ENCODE measurements at places on chromosomes 11 and 22.
A peak's percentile ranks its signal among the peaks of the same experiment; 100 is the strongest.

GRCh38 chr11:129729823-129730222, 85.8 kb upstream of the TMEM45B start:
- no peak for DNase-seq

- DNase-seq, result peak; percentile 59
Observed at GRCh38 chr11:43517518-43517917, 158.8 kb downstream of the TTC17 start.

DNA sequence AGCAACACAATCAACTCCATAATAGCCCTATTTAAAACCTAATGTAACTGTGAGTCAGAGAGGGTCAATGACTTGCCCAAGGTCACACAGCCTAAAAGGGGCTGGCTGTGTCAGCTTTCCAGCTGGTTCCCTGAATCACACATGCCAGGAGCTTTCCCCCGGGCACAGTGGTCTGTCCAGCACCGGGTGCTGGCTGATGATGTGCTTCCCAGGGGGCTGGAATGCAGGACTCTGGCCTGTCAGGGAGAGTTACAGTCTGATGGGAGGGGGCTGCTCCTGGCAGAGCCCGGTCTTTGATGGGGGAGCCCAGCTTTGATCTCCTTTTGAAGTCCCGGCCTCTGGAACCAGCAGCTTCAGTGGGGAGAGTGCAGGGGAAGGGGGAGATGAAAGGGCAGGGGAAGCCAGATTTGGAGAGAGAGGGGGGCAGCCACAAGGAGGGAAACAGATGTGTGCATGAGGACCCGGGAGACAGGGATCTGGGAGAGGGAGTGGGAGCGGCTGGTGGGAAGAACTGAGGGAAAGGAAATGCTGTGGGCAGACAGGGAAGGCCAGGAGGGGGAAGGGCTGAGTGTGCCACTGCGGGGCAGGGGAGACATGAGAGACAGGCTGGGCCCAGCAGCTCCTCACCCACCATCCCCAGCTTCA, 102.7 kb downstream of the NECTIN1 start:
- no peak for DNase-seq

DNA sequence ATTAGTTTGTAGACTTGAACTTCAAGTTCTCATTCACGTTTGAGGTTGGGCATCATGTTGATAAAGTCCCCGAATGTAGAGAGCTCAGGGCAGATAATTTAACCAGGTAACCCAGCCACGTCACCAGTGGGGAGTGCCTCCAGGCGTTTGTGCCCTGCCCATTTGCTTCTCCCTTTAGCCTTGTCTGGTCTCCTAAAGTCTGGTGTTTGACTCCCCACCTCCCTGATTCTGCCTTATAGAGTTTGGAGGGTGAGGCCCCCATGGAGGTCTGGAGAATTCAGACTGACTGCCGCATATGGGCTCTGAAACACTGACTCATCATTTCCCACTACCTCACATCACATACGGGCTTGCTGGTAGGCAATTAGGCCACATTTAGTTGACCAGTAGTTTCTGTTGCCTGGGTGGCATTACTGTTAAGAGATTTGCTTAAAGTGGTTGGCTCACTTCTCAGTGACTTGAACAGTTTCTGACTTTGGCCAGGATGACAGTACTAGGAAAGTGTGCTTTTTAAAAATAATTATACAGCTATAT, 99.3 kb upstream of the GAL start:
- DNase-seq, result no peak

- DNase-seq, result no peak
Observed at GRCh38 chr11:129965248-129965647, 37.4 kb downstream of the PRDM10 start.

GRCh38 chr11:61555051-61555969, 25.6 kb downstream of the SYT7 start:
- no peak for DNase-seq

DNA sequence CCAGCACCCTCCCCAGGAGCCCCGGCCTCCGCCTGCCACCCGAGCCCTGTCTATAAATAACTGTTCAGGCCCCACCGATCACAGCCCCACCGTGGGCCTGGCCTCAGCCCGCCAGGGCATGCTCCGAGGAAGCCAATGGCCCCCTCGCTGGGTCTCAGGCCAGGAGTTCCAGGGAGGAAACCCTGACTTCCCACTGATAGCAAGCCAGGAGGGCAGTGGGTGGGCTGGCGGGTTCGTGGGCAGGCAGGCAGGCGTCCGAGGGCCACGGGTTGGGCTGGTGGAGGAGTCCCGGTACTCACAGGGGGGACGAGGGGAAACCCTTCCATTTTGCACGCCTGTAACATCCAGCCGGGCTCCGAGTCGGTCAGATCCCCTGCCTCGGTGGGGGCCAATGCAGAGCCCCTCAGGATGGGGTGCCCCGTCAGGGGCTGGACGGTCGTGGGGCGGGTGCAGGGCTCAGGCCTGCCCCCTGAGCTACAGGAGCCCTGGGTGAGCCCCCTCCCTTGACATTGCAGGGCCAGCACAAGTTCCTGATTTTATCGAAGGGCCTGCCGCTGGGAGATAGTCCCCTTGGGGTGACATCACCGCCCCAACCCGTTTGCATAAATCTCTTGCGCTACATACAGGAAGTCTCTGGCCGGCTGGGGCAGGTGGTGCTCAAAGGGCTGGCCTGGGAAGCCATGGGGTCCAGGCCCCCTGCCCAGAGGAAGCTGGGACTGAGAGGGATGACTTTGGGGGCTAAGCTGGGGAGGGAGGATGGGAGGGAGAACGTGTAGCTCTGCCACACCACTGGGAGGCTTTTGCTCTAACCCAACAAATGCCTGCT, at the start of gene SPI1:
TSS of gene SPI1 (minus strand) at position 538 of the 826 bp plus-strand sequence. CDS start at position 344, 194 bp downstream.
- peak; percentile 95 for DNase-seq

GRCh38 chr11:66976028-66976467, 944 bp downstream of the C11orf86 start:
- peak; percentile 32 for DNase-seq

GRCh38 chr22:33409079-33409478, 350.9 kb upstream of the SYN3 start:
- no peak for DNase-seq

DNA sequence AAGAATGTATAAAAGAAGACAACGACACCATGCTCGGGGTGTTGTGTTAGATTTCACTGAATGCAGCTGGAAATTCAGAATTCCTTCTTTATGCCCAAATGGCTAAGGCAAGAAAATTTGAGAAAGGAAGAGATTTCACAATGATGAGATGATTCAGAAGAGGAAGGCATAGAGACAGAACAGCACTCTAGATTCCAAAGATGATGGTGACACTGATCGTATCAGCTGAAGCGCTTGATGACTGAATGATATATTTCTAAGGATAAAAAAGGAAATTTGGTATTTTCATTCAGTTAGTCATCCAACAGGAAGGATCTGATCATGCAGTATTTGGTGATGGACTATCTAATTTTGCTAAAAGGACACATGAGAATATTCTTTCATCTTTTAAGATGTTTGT, 189.2 kb downstream of the EFCAB6 start:
- DNase-seq, result no peak

GRCh38 chr11:86211619-86212018, 32.9 kb upstream of the EED start:
- DNase-seq, result no peak

- DNase-seq, result peak; percentile 92
Observed at GRCh38 chr11:1854949-1855885, 2.3 kb downstream of the LSP1 start.

DNA sequence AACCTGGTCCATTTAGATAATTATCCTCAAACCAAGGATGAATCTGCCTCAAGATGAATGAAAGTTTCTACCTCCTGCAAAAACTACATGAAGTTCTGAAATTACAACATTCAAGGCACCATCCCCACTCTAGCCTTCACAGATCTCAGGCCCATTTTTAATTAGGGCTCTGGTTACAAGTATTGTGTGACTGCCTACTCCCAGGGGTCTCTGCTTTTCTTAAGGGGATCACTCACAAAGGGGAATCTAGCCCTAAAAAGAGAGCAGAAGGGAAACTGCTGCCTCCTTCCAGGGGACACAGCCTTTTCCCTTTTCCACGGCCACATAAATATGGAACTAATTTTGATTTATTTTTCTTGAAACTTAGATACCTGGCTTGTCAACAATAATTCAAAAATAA, 17.4 kb upstream of the TMEM135 start:
- DNase-seq, result no peak

- DNase-seq, result peak; percentile 67
Observed at GRCh38 chr11:69640260-69640994, 529 bp upstream of the CCND1 start.

DNA sequence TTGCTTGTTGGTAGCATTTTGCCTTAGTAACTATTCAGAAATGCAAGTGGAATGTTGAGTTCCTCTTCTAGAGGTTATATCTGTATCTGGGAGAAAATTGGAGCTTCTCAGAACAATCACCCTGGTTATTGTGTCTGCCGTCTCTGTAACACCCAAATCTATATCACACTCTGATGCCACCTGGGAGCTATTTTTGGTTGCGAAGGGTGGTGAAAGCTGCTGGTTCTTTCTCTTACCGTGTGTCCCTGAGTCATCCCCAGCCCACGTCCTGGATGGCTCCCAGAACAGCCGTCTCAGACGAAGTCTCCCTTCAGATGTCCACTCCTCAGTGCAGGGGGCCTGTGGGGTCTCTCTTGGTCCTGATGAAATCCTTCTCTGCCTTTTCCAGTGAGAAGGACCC, 83.5 kb downstream of the C22orf31 start:
- no peak for DNase-seq
